Stimulated activated CD8-positive, alpha-beta memory T cell treated with anti-CD3 and anti-CD28 coated beads, Interleukin-15, amount 100 ng/mL, for 24 hours (primary cell): ENCODE measurements at places on chromosomes 16 and 17.

DNA sequence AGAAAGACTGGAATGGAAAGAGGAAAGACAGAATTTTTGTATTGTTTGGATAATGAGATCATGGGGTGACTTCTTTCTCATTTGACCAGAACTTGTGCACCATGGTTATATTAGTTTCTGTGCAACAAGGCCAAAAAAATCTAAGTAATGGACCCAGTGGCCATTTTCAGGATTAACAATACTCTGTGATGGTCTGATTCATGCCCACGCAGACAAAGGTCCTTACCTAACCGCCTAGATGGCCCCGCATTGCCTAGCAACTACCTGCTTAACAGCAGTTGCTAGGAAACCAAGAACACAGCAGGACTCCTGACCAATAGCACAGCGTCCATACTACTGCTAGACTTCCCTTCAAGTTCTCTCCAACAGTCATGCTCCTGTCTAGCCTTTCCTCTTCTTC, 22.4 kb downstream of the MIS12 start:
- DNase-seq = no peak

GRCh38 chr16:17416461-17417311, 54.1 kb downstream of the XYLT1 start:
- no peak for DNase-seq

GRCh38 chr16:80198311-80199299, 342.2 kb upstream of the DYNLRB2 start:
- no peak for DNase-seq

GRCh38 chr17:80177986-80178595, 8.3 kb downstream of the CARD14 start:
- no peak for DNase-seq

GRCh38 chr16:4200000-4200780, 41.7 kb downstream of the SRL start:
- DNase-seq = no peak

- DNase-seq = no peak
Measured at GRCh38 chr16:78522327-78522726, 422.9 kb downstream of the WWOX start.

DNA sequence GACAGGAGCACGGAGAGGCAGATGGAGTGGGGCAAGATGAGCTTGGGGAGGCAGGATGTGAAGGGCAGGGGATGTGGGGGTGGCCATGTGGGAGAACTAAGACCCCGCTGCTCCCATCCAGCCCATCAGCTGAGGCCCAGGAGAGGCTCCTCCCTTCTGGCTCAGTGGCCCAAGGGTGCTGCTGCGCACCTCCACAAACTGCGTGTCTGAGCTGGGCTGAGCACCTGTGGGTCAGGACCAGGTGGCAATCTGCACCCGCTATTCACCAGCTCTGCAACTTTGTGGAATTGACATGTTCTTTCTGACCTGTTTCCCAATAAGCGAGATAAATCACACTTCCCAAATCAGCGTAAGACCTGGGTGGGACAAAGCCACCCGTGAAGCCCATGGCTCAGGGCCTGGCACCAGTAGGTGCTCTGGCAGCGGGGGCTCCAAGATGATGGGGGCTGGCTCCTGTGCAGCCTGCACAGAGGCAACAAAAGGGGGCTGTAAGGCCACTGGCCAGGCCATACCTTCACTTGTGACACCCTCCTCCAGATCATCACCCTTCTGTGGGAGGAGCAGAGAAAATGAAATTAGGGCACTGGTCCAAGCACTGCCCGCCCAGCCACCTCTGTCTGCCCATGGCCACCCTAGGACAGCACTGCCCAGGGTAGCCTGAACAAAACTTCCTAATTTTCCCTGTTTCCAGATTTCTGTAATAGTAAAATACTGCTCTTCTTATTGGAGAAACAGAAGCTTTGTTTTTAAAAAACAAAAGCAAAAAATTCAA, 11.7 kb upstream of the SREBF1 start:
- no peak for DNase-seq

GRCh38 chr17:77948690-77949114, 9.8 kb upstream of the TNRC6C start:
- DNase-seq = no peak

- DNase-seq = no peak
Measured at GRCh38 chr17:3513305-3514035, 37.7 kb downstream of the ASPA start.

- DNase-seq = no peak
Measured at GRCh38 chr17:332558-333322, 19.9 kb downstream of the RPH3AL start.

DNA sequence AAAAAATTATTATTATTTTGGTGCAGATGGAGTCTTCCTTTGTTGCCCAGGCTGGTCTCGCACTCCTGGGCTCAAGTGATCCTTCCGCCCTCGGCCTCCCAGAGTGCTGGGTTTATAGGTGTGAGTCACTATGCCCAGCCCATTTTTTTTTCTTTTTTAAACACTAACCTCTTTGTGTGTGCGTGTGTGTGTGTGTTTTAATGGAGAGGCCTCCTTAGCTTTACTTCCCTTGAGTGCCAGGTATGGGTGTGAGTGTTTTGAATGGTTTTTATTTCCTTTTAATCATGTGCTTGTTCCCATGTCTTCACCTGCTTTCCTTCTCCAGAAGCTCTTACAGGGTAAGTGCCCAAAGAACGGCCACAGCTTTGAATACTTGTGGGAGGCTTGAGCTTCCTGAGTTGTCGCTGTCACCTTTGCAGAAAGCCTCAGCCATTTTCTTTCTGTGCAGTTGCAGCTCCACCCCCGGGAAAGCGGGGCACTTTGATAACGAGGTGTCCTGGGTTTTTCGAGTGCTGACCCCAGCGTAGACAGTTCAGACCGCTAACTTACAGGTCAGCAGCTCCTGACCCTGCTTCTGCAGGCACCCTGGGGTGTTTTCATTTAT, 22.6 kb downstream of the AKAP1 start:
- no peak for DNase-seq

DNA sequence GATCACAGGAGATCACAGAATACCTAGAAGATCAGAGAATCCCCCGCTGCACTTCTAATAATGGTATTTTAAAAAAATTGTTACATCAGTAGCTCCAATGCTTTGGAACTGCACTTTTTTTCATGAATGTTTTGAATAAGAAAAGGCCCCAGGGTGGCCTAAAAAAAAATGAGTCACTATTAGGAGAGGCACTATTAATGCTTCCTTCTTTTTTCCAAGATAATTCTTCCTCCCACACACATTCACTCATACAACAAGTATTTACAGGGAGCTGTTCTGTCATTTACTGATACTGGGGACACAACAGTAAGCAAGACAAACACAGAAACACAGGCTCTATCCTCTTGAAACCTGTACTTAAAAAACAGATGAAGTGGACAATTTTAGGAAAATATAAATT, 675 bp upstream of the PDZD9 start:
- no peak for DNase-seq

- no peak for DNase-seq
Measured at GRCh38 chr16:80717611-80718010, 86.8 kb downstream of the CDYL2 start.

DNA sequence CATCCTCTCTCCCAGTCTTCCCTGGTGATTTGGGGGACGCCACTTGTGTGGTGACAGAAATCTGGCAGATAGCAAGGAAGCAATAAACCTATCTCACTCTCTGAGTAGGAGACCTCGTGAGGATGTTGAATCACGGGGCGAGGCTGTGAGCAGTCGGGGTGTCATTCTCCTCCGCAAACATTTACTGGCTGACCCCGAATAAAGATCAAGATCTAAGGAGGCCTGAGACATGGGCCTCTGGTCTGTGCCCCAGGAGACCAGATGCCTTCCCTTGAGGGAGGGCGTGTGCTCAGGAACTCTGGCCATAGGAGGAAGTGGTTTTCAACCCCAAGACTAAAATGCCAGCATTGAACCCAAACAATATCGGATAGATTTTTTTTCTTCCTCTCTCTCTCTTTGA, 53.1 kb downstream of the FOXL1 start:
- DNase-seq = no peak

DNA sequence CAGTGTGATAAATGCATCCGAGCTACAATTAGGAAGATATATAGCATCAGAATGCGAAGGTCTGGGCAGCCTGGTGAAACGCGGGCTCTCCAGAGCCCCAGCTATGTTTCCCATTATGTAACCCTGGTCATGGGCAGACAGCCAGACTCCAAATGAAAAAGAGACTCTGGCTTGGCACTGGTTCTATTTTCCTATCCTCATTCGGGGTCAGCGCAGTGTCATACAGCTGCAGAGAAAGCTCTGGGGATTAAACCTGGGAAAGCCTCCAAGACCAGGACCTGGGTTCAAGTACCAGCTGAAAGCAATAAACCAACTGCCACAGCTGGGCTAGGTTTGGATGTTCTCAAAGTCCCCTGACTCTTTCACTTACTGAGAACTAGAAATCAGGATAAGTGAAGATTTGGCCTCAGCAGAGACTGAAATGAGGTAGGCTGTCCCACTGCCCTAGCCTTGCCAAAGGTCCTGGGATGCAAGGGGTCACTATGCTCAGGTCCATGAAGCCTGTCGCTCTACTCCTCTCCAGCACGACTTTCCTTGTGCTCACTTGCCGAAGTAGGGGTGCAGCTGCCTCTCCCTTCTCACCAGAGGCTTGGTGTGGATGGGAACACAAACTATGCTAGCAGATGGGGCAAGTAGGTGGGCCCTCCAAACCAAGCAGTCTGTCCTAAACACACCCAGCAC, 123.8 kb downstream of the SMG6 start:
- DNase-seq = no peak

DNA sequence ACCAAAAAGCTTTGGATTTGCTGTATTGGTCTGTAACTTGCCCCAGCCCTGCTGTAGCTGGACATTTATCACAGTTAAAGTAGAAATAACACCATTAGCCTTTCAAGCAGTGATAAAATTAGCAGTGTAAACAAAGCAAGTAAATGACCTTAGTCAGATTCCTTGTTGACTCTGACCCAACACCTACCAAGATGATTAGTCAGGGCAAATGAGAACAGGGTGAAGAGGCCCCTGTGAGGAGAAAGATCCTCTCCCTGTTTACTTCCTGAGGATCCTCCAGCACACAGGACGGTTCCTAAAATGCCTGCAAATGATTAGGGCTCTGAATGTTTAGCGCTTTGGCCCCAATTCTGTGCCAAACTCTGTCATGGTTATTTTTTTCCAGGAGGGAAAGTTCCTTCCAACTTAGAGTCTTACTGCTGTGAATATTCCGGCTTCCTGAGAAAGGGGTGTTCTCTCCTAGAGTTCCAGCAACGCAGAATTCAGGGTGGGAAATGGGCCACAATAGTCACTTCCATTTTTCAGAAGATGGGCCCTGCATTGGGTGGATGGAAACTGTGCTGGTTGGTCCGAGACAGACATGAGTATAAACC, 259.0 kb upstream of the MYOCD start:
- DNase-seq = no peak

DNA sequence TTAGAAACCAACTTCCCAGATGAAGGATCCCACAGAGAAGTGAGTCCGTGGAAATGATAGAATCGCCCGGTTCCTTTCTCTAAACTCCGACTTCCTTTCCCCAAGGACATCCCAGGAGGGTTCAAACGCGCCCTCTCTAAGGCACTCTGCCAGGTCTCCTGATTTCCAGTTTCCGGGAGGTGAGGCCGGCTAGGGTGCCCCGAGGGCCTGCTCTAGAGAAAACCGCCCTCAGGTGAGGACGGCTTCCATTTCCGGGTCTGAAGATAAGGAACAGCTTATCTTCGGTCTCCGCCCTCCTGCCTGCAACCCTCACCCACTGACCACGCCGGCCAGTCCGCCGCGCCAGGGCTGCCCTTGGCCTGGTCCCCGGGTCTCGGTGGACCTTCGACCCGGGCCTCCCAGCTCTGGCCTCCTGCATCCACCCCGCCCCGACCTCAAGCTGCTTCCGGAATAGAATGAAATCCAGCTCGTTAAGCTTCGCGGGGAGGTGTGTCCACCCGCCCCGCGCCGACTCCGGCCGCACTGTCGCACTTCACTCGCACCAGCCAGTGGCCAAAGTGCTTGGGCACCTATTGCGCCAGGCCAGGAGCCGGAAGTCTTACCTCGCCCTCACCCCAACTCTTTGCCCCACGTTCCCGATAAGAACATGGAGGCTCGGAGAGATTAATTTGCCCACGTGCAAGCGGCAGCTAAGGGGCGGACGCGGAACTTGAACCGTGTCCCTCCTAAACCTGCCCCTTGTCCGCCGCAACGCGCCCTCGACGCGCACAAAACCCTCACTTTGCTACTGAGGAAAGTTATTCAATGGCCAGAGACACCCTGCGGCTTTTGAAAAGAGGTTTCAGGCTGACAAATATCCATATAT, 836 bp upstream of the MMP15 start:
- no peak for DNase-seq

- no peak for DNase-seq
Measured at GRCh38 chr16:17282247-17282646, 188.5 kb downstream of the XYLT1 start.

- DNase-seq = no peak
Measured at GRCh38 chr16:54062361-54063278, 224.0 kb downstream of the IRX3 start.
